Stimulated activated CD4-positive, alpha-beta T cell treated with anti-CD3 and anti-CD28 coated beads, Interleukin-1b, Interleukin-23, amount 100 ng/mL, for 24 hours (primary cell): ENCODE measurements at places on chromosomes 3 and 15.

DNA sequence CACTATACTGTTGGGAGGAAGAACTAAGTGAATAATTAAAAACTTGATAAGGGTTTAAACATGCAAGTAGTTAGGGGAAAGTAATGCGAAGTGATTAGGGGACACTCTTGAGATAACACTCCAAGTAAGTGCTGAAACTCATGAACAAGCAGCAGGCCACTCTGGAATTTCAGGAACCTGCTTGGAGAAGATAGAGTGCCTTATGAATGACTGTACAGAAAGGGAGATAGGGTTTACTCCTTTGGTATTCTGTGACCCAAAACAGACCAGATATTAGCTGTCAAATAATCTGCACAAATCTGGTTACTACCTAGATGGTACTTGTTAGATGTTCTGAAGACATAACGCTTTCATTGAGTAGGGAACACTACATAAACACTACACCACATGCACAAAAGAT lies 85.6 kb downstream of the FRMD4B start:
- no peak for DNase-seq

- no peak for DNase-seq
These were observed 274.7 kb downstream of the RPLP1 start for GRCh38 chr15:69727121-69727924.

DNA sequence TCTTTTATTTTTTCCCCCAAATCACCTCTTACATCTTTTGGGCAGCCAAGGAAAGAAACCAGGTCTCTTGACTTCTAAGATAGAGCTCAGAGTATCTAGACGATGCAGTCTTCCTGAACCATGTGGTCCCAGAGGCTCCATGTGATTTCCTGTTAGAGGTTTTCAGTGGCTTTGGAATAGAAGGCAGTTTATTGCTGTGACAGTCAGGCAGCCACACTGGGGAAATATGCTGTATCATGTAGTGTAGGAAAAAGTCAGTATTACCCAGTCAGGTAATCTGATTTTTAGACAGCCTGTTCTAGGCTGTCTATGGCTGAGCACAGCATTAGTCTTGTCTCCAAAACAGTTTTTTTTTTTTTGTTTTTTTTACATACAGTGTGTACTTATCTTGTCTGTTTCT lies 294.3 kb downstream of the THSD4 start:
- no peak for DNase-seq

GRCh38 chr15:66777054-66777453 lies 75.0 kb downstream of the SMAD6 start:
- no peak for DNase-seq

DNA sequence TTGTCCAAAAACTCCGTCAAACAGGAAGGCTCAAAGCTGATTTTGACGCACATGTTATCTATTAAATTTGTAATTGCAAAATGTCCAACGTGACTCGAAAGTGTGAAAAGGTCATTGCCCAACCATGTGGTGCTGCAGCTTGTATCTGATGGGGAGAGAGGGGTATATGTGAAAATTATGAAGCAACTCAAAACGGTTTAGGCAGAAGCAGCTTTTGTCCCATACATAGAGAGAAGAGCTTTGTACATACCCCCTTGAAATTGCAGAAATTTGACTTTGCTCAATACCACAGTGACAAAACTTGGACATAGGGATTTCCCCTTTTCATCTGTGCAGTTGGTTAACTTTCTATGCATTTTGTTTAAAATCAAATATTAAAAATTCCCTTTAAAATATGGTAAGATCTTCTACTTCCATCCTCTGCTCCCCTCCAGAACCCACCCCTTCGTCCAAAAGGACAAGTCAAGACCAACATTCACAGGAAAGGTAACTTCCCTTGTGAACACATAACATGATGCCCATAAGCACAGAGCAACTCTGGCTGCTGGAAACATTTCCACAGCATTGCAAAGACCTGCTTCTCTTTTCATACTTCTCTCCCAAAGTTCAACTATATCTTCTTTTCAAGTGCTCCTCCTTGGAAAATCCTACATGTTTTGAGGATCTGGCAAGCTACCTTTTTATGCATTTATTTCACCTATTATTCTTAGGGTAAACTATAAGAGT lies 253.7 kb upstream of the THBS1 start:
- DNase-seq, result no peak
